Right ventricle myocardium superior (tissue), 1 donor: ENCODE measurements at places on chromosomes 3 and 15. TPM values are rescaled to one million over a fixed set of nuclear protein-coding genes. Genes with fewer than 3 reads are reported as not detected.

Gene CCDC71
- 9.4 TPM for total RNA-seq

DNA sequence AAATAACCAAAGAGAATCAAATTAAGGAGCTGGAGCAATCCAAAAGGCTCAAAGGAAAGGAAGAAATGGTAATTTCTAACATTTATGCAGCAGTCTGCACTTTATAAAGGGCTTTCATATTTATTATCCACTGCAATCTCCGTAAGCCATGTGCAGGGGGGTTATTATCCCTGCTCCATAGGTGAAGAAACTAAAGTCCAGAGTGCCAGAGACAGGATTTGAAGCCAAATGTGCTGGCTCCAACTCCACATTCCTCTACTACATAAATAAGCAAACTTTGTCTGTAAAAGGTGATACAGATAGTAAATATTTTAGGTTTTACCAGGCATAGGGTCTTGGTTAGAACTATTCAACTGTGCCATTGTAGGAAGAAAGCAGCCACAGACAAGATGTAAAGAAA lies 221.4 kb downstream of the MINAR1 start:
- DNase-seq = no peak

DNA sequence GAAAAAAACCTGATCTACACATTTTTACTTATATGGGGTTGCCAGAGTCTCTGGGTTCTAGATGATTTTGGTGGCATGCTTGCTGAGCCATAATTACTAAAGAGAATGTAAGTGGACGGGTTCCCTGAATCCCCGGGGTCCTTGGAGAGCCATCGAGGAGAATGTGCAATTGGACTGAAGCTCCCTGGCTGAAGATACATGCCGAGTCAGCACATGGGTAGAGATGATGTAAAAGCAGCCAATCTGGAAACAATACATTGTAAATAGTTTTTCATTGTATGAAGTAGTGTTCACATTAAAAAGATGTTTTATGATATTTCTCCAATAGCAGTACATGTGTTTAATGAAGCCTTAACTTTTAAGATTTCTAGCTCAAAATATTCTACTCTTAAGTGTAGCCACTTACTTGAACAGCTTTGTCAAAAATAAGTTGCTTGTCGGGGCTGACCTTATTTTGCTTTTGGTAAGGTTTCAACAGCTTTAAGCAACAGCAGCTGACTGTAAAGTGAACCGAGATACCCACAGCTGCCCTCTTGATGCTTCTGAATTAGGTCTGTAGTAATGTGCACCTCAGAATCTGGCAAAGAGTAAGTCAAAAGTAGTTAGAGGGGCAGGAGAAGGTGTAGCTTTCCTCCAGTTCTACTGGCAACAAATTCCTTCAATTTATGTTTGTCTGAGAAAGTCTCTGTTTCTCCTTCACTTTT lies 205.7 kb downstream of the PLCL2 start:
- DNase-seq = no peak

DNA sequence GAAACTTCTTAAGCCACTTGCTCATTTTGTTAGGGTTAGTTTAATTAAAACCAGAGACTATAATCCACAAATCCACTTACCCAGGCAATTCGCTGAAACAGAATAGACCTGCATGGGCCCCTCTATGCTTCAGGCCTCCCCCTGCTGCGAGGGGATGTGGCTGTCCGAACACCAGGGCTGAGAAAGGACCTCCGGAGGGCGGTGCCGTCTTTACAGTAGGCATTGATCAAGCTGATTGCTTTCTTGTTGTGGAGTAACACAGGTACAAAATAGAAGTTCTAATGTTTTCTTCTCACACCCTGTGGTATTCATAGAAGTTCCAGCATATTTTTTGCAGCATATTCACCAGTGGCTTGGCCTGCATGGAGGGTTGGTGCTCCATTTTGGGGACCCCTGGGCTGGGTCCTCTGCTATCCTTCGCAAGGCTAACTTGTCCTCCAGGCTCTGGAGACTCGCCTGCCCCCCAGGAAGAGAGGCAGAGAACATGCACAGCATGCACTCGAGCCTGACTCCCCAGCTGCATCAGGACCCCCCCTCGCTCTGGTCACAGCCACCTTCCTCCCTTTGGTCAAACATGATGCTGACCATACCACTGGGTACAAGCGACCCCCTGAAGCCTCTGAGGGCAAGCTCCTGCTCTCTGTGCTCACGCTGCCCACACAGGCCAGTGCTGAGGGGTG lies 55.3 kb downstream of the TPRA1 start:
- DNase-seq = no peak

GRCh38 chr3:51715977-51716294 lies 9.1 kb downstream of the GRM2 start:
- DNase-seq = no peak
